ENCODE measurements at places on chromosomes 4 and X.

DNA sequence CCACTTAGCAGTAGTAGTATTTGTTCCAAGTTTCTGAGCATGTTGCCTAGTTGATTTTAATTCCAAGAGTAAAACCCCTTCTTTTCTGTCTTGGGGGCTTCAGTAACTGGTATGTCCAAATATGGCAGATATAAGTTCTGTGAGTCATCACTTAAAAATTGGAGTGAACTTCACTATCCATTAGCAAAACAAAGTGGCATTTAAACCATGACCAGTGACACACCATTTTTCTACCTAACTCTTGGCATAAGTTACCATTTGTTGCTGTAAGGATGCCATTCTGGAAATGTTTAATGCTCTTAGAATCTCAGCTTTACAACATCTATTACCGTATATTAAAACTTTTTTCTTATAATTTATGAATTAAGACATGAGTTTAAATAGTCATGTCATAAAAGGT lies 102.0 kb downstream of the CBR4 start:
- DNase-seq, result no peak

DNA sequence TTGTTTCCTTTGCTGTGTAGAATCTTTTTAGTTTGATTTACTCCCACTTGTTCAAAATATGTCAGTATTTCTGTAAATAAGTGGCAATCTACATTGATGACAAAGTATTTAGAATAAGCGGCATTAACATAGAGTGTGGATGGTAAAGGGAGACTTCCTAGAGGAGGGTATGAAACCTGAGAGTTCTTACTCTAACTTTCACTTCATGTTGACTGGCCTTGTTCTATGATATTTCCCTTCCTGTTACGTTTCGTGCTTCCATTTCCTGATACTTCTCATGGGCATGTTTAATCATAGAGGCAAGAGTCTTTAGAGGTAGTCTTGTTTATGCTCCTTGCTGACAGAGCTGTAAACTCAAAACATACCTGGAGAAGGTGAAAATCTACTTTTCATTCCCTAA lies 408.9 kb downstream of the GLUD2 start:
- DNase-seq, result no peak

GRCh38 chrX:30067677-30068076 lies 147.7 kb upstream of the MAGEB2 start:
- no peak for DNase-seq

- no peak for DNase-seq
Measured at GRCh38 chr4:7713757-7714156, 225.9 kb downstream of the AFAP1 start.

DNA sequence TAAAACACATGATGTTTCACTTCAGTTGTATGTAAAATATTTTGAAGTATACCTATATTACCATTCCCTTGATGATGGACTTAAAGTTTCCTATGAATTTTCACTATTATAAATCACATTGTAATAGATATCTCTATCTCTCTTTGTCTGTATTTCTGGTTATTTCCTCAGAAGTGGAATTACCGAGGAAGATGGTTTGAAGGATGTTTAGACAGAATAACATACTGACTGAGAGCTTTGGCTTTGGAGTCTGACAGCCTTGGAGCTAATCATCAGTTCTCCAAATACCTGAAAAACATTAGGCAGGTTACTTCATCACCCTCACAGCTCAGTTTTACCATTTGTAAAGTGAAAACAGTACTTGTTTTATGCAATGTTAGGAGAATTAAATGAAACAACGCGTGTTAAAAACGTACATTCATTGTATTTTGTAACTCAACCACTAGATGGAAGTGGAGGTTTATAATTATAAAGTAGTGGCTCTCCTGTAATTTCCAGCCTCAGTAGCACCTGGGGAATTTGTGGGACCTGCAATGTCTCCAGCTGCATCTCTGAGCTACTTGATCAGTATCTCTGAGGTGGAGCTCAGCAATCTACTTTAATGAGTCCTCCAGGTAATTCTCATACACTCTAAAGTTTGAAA lies 14.3 kb downstream of the JCHAIN start:
- DNase-seq, result no peak

DNA sequence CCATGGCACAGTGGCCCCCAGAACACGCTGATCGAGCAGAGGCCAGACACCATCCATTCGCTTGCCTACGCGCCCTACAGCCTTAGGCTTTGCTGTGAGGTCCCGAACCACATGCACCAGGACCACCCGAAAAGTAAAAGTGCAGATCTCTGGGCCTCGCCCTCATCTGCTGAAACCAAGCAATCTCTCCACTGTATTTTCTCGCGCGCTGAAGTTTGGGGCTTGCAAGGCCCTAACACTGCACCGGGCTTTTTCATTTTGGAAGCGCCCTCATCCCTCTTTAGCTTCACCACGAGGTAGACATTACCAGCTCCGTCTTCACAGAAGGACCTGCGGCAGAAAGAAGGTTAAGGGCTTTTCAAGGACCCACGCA lies 21.2 kb downstream of the NKX3-2 start:
- DNase-seq, result no peak

DNA sequence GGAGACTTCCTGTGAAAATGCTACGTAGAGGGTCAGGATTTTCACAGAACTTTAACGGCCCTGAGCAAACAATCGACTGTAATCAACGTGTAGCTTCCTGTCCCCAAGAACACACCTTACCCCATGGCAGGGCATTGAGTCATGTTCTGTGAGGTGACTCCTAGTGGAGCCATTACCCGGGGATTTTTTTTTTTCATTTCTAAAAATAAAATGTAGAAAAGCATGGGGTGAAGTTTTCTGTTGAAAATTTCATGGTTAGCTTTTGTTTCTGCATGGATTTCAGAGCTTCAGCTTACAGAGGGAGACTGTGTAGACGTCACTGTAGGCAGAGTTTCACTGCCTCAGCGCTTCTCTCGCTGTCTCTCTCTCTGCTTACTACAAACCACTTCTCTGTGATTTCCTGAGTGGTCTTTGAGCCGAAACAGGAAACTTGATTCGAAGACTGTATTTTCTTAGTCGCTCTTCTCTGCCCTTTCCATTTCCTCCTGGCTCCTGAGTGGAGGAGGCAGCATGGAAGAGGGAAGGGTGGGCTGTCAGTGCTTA lies 111.7 kb downstream of the NFKB1 start:
- no peak for DNase-seq

- DNase-seq, result no peak
Measured at GRCh38 chr4:103098756-103099440, 736 bp downstream of the BDH2 start.

DNA sequence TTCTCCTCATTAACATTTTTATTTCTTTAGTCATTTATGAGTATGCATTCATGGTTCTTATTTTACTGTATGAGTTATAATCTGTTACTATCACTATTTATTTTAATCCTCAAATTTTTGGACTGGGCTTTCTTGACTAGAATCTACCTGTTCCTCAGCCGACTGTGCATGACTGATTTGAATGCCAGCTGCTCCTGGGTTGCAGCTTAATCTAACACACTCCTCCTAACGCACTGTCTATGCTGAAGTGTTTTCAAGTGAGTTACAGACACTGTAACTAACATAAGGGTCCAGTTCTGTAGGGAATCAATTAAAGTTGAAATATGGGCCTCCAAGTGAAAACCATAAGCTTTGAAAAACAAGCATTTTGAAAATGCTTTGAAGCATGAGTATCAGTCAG lies 137.4 kb upstream of the ARSJ start:
- DNase-seq, result no peak

DNA sequence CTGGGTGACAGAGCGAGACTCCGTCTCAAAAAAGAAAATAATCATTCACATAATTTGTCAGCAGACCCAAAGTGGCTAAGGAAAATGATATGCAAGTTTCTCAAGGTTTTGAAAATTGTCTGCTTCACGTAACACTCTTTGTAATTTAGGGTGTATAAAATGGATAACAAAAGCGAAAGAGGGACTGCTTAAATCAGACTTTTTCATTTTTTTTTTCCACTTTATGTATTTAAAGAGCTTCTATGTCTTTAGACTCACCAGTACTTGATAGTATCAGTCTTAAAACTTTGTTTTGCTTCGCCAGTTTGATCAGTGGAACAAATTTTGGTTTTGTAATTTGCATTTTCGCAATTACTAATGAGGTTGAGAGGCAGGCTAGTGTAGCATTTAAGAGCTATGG lies 34.6 kb downstream of the USP9X start:
- no peak for DNase-seq

- DNase-seq, result no peak
Measured at GRCh38 chr4:185254434-185254833, 45.0 kb downstream of the SNX25 start.

- no peak for DNase-seq
Measured at GRCh38 chr4:71752383-71753042, 31.4 kb downstream of the GC start.

DNA sequence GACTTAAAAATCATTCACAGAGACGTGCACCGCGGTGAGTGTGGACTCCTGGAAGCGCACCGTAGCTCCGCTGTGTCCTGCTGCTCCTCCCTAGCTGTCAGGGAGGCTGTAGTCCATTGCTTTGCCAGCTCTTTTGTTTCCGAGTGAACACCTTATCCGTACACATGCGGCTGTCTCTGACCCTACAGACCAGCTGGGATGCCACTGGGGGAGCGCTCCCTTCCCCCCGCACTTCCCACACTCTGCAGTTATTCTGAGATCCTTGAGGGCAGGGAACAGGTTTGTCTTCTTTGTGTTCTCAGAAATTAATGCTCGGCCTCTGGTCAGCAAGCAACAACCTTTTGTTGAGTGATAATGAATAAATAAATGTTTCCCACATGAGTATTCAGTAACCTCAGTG lies 33.7 kb upstream of the MSANTD1 start:
- no peak for DNase-seq

DNA sequence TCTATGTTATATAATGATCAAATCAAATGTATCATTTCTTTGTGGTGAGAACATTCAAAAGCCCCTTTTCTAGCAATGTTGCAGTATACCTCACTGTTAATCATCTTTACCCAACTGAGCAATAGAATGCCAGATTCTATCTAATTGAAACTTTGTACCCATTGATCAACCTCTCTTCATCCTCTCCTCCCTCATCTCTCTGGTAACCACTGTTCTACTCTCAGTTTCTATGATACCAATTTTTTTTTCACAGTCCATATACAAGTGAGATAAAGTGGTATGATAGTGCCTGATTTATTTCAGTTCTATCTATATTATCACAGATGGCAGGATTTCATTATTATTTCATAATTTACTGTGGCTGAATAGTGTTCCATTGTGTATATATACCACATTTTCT lies 209.8 kb downstream of the SPCS3 start:
- no peak for DNase-seq

DNA sequence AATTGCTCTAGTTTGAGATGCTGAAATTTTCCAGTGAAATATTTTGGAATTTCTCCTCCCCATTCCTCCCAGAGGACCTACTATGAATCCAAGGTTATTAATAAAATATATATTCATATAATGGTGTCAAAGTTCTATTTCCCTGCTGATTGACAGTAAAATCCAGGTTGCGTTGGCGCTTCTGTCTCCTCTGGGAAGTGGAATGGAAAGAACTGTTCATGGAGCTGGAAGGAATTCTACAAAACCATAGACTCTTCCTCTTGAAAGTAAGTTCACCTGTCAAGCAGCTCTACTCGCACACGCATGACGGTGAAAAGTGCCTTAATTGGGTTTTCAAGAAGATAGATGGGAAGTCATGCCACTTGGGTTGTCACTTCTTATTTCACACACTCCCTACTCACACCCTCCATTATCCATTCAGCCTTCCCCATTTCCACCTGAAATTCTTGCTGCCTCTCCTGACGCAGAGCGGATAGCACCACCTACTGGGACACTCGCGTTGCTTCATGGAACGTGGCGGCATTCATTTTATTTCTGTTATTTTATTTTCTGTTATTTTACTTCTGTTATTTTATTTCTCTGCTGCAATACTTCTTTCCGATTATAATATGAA lies 351.6 kb downstream of the NLGN4X start:
- no peak for DNase-seq

- no peak for DNase-seq
Measured at GRCh38 chr4:153570228-153570973, 104.2 kb downstream of the TMEM131L start.
